ENCODE measurements at places on chromosomes 2 and 18.

GRCh38 chr18:69588301-69588700 lies 187.6 kb downstream of the DOK6 start:
- DNase-seq: no peak

DNA sequence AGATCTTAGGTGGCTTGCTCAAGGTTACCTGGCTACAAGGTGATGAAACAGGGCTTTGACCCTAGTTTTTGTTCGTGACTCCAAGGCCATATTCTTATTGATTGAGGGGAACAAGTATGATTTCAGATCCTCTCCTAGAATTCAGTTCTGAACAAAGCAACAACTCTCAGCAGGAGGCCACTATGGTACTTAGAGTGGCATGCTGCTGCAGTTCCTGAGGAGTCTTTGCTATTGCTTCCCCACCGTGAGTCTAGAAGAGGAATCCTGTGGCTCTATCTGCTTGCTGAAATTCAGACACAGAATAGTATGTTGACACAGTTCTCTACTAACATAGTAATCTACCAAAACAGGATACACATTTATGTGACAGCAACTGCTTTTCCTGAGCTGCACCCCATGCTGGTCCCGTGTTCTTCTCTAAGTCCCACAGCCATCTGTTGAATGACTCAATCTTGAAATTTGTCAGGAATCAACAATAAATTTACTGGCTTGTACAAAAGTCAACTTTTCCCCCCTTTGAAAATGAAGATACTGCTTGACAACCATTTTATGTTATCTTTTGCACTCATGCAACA lies 4.1 kb downstream of the TGFBRAP1 start:
- peak; percentile 85 for DNase-seq

GRCh38 chr2:200199576-200200263 lies 106.8 kb upstream of the SPATS2L start:
- DNase-seq: no peak

DNA sequence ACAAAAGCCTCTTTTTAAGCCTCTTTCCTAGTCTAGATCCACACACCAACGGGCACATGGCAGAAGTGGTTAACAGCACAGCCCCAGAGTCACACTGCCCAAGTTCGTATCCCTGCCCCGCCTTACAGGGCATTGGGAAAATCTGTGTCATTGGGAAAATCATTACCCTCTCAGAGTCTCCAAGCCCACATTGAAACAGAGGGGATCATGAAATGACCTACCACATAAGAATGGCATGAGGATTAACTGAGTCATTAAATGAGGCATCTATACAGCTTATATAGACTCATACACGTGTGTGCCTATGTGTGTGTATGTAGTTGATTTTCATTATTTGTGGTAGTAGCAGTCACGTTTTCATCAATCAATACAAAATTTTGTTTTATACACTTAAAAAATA lies 469.0 kb upstream of the POU3F3 start:
- no peak for DNase-seq

DNA sequence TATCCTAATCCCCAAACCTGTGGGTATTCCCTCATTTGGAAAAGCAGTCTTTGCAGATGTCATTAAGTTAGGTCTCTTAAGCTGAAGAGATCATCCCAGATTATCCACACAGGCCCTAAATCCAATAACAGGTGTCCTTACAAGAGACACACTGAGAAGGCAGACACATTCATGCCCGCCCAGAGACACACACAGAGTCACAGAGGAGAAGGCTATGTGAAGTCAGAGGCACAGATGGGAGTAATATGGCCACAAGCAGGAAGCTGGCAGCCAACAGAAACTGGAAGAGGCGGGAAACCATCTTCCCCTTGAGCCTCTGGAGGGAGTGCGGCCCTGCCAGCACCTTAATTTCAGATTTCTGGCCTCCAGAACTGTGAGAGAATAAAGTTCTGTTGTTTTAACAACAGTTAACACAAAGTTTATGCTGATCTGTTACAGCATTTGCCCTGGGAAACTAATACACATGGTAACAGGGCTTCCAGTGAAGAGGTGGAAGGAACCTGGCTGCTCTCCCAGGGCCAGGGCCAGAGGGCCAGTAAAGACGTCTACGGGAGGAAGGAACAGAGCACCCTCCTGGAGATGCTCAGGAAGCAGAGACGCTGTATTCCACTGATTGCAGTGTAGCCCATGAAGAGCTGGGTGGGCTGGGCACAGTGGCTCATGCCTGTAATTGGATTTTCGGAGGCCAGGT lies 217.5 kb downstream of the GLI2 start:
- no peak for DNase-seq

DNA sequence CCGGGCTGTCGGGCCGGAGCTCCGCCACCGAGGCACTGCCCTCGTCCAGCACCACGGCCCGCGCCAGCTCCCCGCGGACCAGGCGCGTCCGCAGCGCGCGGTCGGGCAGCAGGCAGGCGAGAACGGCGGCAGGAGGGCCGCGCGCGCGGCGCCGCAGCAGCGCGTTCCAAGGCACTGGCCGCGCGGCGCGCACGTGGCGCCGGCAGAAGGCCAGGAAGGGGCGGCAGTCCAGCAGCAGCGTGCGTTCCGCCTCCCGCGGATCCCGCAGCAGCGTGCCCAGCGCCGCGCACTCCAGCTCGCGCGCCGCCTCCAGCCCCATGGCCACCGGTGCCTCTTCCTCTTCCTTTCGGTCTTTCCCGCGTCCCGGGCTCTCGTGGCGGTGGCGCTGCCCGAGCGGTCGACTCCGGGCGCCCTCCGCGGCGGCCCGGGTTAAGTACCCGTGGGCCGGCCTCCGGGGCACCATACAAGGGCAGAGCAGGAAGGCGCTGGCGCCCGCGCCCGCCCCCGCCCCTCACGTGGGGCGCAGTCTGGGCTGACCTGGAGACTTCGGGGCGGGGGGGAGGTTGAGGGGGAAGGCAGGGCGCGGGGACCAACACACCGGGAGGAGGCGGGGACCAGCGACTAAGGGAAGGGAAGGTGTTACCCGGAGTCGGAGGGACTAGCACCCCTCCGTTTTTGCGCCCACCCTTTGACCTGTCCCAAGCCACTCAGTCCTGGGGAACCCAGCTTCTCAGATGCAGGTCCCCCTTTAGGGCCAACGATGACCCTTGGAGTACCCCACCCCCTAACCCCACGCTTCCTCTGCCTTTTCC lies at the start of gene DUSP2:
Gene DUSP2, minus strand, starts transcription at position 405 of the 812 bp plus-strand sequence. Its CDS starts 86 bp downstream, at position 319.
- DNase-seq: peak; percentile 47

- no peak for DNase-seq
Observed at GRCh38 chr2:240244543-240244942, 104.1 kb upstream of the OTOS start.

GRCh38 chr2:211237586-211238275 lies 681.3 kb downstream of the CPS1 start:
- DNase-seq: no peak

GRCh38 chr2:98821629-98822135 lies 90.8 kb upstream of the MGAT4A start:
- no peak for DNase-seq

GRCh38 chr2:16717477-16717876 lies 51.8 kb upstream of the CYRIA start:
- DNase-seq: no peak
